ENCODE measurements at places on chromosomes 13 and 19. TPM values are rescaled to one million over a fixed set of nuclear protein-coding genes. Genes with fewer than 3 reads are reported as not detected.

DNA sequence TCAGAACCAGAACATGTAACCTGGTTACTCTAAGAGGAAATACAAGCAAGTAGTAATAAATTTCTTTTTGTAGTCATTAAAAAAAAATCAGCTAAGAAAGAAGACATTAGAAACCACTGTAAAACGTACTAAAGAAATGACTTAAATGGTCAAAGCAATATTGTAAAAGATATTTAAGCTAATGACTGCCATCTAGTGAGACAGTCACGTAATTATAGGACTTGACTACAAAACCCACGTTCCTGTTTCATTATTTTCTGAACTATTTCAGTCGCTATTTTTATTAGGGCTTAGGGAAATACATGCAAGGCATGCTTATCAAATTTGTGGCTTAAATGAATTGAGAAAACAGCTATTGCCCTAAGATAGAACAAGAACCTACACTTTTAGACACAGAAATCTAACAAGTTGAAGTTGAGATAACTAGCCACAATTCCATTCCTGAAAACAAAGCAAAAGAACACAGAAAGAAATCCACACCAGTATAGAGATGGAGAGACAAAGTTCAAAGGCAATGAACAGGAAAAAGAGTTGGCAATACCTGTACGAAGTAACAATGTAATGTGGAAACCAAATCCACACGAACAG lies 17.9 kb downstream of the ALG5 start:
- no peak for DNase-seq
- no peak overlapping the region for H3K27ac ChIP-seq
- peaks cover 15% of the 10 kb centered on the region for H3K36me3 ChIP-seq
- no peak overlapping the region for H3K4me3 ChIP-seq
- no peaks in the 10 kb centered on the region for H3K4me1 ChIP-seq

DNA sequence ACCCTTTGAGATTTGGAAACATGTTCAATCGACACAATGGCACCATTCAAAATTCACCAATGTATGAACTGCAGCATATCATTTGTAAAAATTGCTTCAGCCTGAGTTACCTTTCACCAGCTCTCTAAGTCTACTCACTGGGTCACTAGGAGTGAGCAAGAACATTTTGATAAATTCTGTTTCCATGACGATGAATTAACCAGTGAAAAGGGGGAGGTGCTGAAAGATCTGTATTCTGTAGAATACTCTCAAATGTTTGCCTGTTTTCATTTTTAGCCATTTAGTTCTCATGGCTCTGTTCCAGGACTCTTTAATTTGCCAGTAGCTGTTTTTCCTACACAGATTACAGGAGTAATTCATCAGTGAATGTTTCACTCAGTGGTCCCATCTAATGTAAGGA lies 883.4 kb downstream of the DIAPH3 start:
- no peak for DNase-seq
- no peak overlapping the region for H3K4me3 ChIP-seq
- no peak overlapping the region for H3K27ac ChIP-seq

DNA sequence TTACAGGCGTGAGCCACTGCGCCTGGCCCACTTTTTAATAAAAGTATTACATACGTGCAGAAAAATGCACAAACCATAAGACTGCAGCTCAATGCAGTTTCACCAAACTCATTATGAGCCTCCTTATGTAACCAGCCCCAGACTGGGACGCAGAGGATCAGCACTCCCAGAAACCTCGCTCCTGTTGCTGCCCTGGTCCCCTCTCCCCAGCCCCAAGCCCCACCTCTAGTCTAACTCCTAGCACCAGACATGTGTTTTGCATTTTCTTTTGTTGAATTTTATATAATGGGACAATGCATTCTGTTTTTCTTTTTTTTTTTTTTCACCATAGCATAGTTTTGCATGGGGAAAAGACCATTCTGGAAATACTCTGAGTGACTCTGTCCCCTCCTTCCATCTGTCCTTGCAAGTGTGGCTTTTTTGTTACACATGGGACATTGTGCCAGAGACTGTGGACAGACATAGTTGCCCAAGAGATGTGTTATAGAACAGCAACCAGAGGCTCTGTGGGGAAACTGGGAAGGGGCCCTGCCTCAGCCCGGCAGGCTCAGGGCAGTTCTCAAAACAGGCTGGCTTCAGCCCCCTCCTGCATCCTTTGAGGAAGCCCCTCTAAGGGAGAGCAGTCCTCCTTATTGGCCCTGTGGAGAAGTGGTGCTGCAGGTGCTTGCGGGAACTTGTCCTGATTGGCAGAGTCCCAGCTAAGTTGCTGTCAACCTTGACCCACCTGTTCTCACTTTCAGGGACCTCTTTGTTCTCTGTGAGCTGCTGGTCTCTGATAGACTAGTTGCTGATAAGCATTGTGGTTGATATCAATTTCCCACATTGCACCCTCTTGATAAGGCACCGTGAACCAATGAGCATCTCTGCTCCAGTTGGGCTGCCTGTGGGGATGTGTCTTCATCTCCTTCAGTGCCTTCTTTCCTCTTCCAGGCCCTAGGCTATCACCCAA lies 13.8 kb upstream of the OLFM4 start:
- no peak for DNase-seq
- H3K27ac ChIP-seq: no peak overlapping the region
- H3K36me3 ChIP-seq: no peaks in the 10 kb centered on the region
- peaks cover 4% of the 10 kb centered on the region for H3K27me3 ChIP-seq
- no peaks in the 10 kb centered on the region for H3K4me1 ChIP-seq

- H3K27ac ChIP-seq: no peak overlapping the region
- H3K4me3 ChIP-seq: no peak overlapping the region
- H3K4me1 ChIP-seq: no peaks in the 10 kb centered on the region
- H3K36me3 ChIP-seq: peaks cover 8% of the 10 kb centered on the region
Measured at GRCh38 chr19:34391813-34392212, 12.4 kb upstream of the PDCD2L start.

- no peak overlapping the region for H3K4me3 ChIP-seq
- H3K27ac ChIP-seq: no peak overlapping the region
- H3K27me3 ChIP-seq: peaks cover 10% of the 10 kb centered on the region
- H3K4me1 ChIP-seq: no peaks in the 10 kb centered on the region
- H3K36me3 ChIP-seq: no peaks in the 10 kb centered on the region
Measured at GRCh38 chr19:34574704-34575103, 93.1 kb downstream of the WTIP start.

- H3K27ac ChIP-seq: no peak overlapping the region
- no peak for DNase-seq
- peak overlapping the region; percentile 12 for H3K4me3 ChIP-seq
Measured at GRCh38 chr13:29817604-29818378, 32.6 kb downstream of the UBL3 start.

DNA sequence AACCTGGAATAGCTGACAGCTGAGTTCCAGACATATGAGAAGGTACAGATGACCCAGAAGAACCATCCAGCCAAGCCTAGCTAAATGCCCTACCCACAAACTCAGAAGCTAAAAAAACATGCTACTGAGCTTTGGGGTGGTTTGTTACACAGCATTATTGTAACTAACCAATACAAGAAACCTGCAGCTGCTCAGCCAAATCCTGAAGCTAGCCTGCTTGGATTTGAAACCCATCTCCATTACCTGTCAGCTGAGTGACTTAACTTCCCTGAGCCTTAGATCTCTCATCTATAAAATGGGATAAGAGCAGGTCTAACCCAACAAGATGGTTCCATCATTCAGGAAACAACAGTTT lies 25.0 kb downstream of the TEX101 start:
- DNase-seq: no peak
- H3K36me3 ChIP-seq: no peaks in the 10 kb centered on the region
- H3K27ac ChIP-seq: peak overlapping the region; percentile 77
- H3K27me3 ChIP-seq: no peaks in the 10 kb centered on the region

DNA sequence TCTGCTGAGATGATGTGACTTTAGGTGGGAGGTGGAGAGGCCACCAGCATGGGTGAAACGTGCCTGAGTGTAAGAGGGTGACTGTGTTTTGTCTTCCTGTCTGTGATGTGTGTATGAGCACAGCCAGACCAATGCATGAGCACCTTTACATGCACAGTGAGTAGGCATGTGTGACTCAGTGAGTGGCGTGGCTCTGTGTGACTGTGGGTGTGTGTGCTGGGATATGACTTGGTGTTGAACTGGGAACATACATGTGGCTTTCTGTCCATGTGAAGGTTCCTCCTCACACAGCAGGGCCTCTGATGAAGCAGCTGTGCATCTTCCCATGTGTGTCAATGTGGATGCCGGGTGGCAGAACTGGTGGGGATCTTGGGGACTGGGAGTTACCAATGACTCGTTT lies 19.9 kb upstream of the LGALS13 start:
- no peak for DNase-seq
- no peak overlapping the region for H3K27ac ChIP-seq
- H3K4me1 ChIP-seq: no peaks in the 10 kb centered on the region
- no peak overlapping the region for H3K4me3 ChIP-seq

DNA sequence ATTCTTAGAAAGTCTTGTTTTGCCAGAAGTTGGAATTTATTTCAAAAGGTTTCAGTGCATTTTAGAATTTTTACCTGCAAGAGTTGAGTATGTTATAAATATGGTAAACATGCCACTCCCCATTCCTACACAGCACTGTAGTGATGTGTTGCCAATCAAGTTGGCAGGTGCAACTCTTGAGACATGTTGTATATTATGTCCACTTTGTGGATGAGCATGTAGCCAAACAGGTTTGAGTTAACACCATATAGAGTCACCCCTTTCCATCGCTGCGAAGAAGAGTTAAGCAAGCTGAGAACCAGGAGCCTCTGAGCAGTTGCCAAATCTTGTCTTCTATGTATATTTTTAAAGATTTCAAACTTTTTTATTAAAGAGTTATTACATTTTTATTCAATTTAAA lies 359.8 kb downstream of the LMO7 start:
- peaks cover 3% of the 10 kb centered on the region for H3K4me1 ChIP-seq
- no peak overlapping the region for H3K27ac ChIP-seq
- H3K27me3 ChIP-seq: no peaks in the 10 kb centered on the region

GRCh38 chr13:21800837-21801616 lies 130.2 kb downstream of the FGF9 start:
- peaks cover 3% of the 10 kb centered on the region for H3K27me3 ChIP-seq
- no peak for DNase-seq
- H3K27ac ChIP-seq: no peak overlapping the region
- no peaks in the 10 kb centered on the region for H3K36me3 ChIP-seq
- H3K4me1 ChIP-seq: no peaks in the 10 kb centered on the region

DNA sequence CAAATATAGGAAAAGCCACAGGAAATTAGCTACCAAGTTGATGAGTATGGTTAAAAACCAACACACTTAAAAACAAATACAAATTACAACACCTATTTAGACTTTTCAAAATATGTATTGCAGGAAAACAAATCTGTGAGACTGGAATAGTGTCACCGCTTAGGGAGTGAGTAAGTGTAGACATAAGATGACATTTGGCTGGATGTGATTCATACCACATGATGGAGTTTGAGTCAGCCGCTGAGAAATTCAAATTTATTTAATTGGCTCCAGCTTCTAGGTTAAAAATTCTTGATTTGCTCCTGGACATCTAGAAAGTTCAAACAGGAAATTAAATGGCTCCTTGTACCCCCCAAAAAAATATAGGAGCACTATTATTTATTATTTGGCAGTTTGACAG lies 531.7 kb downstream of the SLITRK1 start:
- no peak overlapping the region for H3K27ac ChIP-seq
- DNase-seq: no peak
- H3K4me3 ChIP-seq: no peak overlapping the region

DNA sequence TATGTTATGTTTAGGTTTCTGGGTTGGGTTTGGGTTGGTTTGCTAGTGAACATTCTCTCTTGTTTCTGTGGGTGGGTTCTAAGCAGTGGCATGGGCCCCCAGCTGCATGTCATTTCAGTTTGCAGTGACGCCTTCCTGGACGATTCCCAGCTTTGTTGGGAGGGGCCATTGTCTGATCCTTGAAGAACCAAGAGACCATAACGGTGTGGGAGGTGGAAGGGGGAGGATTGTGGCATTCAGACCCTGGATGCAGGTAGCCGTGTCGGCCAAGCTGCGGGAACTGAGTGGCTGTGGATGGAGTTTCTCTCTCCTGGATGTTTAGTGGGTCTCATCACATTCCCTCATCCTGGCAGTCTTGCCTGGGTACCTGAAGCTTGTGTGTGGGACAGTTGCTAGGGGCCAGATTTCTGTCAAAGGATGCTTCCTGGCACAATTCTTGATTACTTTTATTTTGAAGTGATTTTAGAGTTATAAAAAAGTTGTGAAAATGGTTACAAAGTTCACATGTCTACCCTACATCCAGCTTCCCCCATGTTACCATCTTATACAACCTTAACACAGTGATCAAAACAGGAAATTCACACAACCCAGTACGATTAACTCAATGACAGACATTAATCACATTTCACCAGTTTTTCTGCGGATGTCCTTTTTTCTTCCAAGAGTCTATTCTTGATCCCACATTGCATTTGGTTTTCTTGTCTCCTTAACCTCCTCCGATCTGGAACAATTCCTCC lies 123.8 kb downstream of the SIPA1L3 start:
- no peaks in the 10 kb centered on the region for H3K4me1 ChIP-seq
- peaks cover 7% of the 10 kb centered on the region for H3K36me3 ChIP-seq
- H3K4me3 ChIP-seq: no peak overlapping the region
- H3K27ac ChIP-seq: no peak overlapping the region
- H3K27me3 ChIP-seq: no peaks in the 10 kb centered on the region

- H3K27me3 ChIP-seq: peaks cover 8% of the 10 kb centered on the region
- H3K27ac ChIP-seq: no peak overlapping the region
- H3K4me1 ChIP-seq: no peaks in the 10 kb centered on the region
- no peaks in the 10 kb centered on the region for H3K36me3 ChIP-seq
Measured at GRCh38 chr19:13398182-13398581, 108.1 kb downstream of the CACNA1A start.

DNA sequence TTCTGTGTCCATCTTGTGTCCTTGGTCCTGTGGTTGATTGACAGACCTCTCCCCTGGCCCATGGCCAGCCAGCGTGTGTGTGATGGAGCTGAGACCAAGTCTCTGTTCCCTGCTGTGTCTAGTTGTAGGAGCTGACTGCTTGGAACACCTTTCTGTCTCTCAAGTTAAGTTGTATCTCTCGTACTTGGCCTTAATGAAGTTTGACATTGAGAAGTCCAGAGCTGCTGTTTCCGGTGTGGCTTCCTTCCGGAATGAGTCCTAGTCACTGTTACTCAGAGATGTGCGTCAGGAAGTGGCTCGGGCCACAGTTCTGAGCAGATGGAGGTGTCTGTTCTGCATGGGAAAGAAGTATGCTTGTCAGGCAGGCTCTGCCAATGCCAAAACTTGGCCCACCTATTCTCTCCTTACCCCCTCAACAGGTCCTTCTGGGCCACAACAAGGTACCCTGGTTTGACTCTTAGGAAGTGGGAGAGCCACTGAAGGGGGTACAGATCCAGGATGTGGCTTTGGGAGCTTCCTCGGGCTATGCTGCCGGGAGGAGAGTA lies 54.3 kb downstream of the GATAD2A start:
- H3K27ac ChIP-seq: peak overlapping the region; percentile 98
- peak overlapping the region; percentile 81 for H3K4me3 ChIP-seq
- H3K36me3 ChIP-seq: peaks cover 18% of the 10 kb centered on the region
- no peaks in the 10 kb centered on the region for H3K27me3 ChIP-seq
- peaks cover 63% of the 10 kb centered on the region for H3K4me1 ChIP-seq

- peaks cover 25% of the 10 kb centered on the region for H3K36me3 ChIP-seq
- DNase-seq: no peak
- H3K4me3 ChIP-seq: no peak overlapping the region
- H3K27me3 ChIP-seq: no peaks in the 10 kb centered on the region
Measured at GRCh38 chr19:12646551-12646950, 20.0 kb downstream of the MAN2B1 start.

- DNase-seq: no peak
- peaks cover 22% of the 10 kb centered on the region for H3K4me1 ChIP-seq
- no peaks in the 10 kb centered on the region for H3K27me3 ChIP-seq
- peak overlapping the region; percentile 95 for H3K4me3 ChIP-seq
- H3K36me3 ChIP-seq: peaks cover 18% of the 10 kb centered on the region
Measured at GRCh38 chr19:4337906-4338440, 654 bp downstream of the STAP2 start.

C13orf46 gene
- total RNA-seq: 4.0 TPM

SMIM44 gene
- not detected for total RNA-seq

MTUS2 gene
- total RNA-seq: not detected

EMC10 gene
- total RNA-seq: 56.0 TPM

DCT gene
- total RNA-seq: 0.33 TPM

Measured in activated naive CD8-positive, alpha-beta T cell treated with anti-CD3 and anti-CD28 coated beads, Interleukin-2, amount 10 ng/mL, durations not matched to agents 7 days and 5 days (primary cell).